ENCODE measurements at places on chromosomes 2 and 18. TPM values are rescaled to one million over a fixed set of nuclear protein-coding genes. Genes with fewer than 3 reads are reported as not detected.

UGT1A10 gene
- not detected for total RNA-seq

DNA sequence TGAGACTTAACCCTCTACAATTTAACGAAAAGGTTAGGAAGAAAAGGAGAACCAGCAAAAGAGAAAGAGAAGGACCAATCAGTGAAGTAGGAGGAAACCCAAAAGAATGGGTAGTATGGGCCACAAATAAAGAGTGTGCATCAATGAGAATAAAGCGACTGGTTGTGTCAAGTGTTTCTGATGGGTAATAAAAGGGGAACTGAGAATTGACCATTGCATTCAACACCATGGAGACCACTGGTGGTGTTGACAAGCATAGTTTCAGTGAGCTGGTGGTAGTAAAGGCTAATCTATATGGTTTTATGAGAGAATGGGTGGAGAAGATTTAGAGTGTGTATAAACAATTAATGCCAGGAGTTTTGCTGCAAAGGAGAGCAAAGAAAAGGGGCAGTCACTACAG, 75.4 kb downstream of the CSRNP3 start:
- no peak for DNase-seq

- DNase-seq, result no peak
Measured at GRCh38 chr18:68391801-68392200, 323.1 kb downstream of the TMX3 start.

GRCh38 chr18:32355896-32356295, 114.8 kb downstream of the GAREM1 start:
- DNase-seq, result no peak
